ENCODE measurements at places on chromosomes 3 and 15.
A peak's percentile ranks its signal among the peaks of the same experiment; 100 is the strongest.

DNA sequence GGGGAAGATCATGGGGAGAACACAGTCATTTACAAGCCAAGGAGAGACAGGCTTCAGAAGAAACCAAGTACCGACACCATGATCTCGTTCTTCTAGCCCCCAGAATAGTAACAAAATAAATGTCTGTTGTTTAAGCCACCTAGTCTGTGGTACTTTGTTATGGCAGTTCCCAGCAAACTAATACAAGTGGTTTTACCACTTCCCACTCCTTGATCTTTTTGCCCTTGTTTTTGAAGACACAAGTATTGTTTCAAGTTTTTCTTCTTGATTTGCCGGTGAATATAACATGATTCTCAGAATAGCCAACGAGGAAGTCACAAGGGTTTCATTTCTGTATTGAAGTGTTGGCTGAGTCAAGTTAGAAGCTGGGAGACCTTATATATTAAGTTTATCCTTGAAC lies 220.3 kb downstream of the SOX2 start:
- no peak for DNase-seq

GRCh38 chr15:77867266-77868047 lies 210.1 kb downstream of the TBC1D2B start:
- no peak for DNase-seq

DNA sequence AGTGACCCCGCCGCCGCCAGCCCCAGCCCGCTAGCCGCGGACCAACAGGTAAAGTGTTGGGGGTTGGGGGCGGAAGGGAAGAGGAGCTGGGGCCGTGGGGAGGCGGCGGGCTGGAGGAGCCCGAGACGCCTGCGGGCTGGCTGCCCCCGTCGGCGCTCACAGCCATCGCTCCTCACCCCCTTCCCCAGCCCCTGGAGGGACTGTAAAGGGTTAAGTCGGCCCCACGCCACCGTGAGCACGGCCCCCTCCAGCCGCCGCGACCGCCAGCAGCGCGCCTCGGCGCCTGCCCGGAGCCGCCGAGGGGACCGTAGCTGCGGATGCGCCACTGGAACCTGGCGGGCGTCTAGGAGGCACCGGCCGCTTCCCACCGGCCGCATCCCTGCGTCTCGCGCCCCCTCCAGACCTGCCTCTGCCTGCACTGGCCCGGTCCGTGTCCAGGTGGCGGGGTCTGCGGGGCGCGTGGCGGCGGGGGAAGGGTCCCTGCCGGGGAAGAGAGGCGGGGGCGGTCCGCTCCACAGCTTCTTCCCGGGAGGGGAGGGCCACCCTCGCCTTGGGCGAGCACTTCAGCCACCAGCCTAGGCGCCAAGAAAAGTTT lies 522 bp downstream of the MED12L start:
- no peak for DNase-seq

DNA sequence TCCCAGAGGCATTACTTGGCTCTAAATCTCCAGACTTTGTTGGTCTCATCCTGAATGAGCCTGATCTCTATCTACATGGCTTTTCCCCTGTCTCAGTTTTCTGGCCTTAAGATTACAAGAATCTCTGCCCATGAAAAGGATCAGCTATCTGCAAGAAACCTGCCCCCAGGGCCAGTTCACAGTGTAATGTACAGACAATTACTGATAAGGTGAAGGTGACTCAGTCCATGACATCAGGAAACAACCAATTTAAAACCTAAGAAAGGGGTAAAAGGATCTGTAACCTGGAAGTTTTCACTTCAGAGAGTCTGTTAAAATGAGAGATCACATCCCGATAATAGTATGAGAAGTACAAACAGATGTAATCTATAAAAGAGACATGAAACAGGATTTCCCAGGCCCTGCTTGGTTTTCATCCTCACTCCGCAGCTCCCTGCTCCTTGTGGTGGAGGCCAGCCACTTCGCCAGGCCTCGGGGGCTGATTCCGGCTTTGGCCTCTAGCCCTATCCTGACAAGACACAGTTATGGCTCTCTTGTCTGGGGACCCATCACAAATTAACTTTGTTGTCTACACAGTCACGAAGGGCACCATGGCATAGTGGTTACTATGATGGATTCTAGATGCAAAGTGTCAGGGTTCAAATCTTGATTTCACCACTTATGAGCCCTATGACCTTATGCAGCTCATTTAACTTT lies 136.9 kb downstream of the THSD4 start:
- no peak for DNase-seq

- DNase-seq = no peak
These were observed 80.9 kb upstream of the ARHGEF26 start for GRCh38 chr3:154040283-154040682.

- no peak for DNase-seq
These were observed 59.8 kb downstream of the PIK3R4 start for GRCh38 chr3:130686833-130687232.

- DNase-seq = no peak
These were observed 10.9 kb downstream of the KLF13 start for GRCh38 chr15:31337352-31338031.

- no peak for DNase-seq
These were observed 31.1 kb downstream of the HCLS1 start for GRCh38 chr3:121629601-121630000.

DNA sequence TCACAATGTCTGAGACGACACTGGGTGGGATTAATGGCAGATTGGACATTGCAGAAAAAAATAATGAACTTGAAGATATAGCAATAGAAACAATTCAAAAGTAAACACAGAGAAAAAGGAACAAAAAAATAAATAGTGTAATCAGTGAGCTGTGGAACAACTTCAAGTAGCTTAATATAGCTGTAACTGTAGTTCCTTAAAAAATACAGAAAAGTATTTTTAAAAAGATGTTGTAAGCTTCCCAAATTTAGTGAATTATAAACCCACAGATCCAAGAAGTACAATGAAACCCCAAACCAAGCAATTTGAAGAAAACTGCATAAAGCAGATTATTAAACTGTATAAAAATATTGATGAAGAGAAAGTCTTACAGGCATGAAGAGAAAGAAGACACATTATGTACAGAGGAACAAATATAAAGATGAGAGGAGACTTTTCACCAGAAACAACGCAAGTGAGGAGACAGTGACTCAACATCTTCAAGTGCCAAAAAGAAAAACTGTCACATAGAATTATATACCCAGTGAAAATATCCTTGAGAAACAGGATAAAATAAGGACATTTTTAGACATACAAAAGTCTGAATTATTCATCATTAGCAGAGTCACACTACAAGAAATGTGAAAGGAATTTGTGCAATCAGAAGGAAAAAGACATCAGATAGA lies 176.4 kb downstream of the NFKBIZ start:
- DNase-seq = no peak

- DNase-seq = no peak
These were observed 343.5 kb downstream of the NEK10 start for GRCh38 chr3:27025718-27026117.

DNA sequence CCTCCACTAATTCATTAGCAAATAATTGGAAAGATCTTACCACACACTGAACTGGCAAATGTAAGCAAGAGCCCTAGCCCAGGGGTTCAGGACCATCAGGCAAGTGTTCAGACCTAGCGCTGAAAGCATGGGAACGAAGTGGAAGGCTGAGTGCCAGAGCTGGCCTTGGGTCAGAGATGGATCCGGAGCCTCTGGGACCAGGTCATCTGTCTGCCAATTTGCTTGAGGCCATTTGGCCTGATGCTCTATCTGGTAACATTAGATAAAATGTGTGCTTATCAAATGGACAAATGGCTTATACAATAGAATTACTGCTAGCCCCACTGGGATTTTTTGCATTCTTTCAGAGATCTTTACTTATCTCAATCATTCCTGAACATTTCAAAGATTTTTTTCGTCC lies 1.4 kb upstream of the TMC3 start:
- DNase-seq = no peak

GRCh38 chr3:13539292-13539638 lies 9.7 kb upstream of the FBLN2 start:
- DNase-seq = no peak

DNA sequence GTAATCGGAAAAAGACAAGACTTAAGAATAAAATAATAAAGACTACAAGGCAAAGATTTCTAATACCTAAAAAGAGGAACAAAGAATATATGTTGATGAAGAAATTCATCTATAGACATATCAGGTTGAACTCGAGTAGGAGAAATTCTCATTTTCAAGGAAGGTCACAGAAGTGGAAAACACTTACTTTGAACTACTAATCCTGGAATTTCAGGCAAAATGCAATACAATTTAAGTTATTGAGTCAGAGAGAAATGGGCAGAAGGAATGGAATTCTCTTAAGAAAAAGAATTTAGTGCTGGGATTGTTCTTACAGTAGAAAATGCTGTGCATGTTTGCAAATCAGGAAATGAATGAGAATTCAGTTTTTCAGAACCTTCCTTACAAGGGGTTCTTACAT lies 135.9 kb upstream of the TGFBR2 start:
- no peak for DNase-seq

GRCh38 chr15:25501828-25502446 lies 63.1 kb upstream of the UBE3A start:
- DNase-seq = no peak

- no peak for DNase-seq
These were observed 3.5 kb downstream of the SMAD6 start for GRCh38 chr15:66705277-66706146.

- DNase-seq = no peak
These were observed 28.9 kb upstream of the ACAD9 start for GRCh38 chr3:128850544-128850943.

GRCh38 chr3:171802590-171802956 lies 7.7 kb downstream of the PLD1 start:
- no peak for DNase-seq

- no peak for DNase-seq
These were observed 331.7 kb downstream of the MAGI1 start for GRCh38 chr3:65706776-65707568.

DNA sequence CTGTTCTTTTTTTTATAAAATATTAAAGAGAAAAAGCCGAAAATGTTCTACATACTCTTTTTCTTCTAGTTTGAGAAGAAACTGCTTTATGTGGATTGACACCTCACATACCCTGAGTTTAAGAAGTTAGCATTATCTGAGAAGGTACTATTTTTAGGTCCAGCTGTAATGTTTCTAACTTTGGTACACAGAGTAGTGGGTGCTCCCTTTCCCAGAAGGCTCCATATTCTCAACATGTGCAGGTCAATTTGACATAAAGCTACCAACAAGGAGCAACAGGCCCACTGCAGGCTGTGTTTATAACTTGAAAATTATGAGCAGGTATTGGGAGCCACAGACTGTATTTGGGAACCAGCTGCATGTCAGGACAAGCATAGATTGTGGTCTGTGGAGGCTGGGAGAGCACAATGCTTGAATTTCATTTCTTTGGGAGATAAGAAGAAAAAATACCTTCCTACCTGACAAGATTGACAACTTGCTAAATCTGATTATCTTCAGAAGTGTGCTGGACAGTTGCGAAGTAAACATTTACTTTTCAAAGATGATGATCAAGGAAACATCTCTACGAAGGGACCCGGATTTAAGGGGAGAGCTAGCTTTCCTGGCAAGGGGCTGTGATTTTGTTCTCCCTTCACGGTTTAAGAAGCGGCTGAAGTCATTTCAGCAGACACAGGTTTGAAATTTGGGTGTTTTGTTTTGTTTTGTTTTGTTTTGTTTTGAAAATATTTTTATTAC lies 57.2 kb downstream of the PPP2R3A start:
- no peak for DNase-seq

GRCh38 chr15:48096813-48097212 lies 24.0 kb upstream of the SLC24A5 start:
- DNase-seq = no peak

DNA sequence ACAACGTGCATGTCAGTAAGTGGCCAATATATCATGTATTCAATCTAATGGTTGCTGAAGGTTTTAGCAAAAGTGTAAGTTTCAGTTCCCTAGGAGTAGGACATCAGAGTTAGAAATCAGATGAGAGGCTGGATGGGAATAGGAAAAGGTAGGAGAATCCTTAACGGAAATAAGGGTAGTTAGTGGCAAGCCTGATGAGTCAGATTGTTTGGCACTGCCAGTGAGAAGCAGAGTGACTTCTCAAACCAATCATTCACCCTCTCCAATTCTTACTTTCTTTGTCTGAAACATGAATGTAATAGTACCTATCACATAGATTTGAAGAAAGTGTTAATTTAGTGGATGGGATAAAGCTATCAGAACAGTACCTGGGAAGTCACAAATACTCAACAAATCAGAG lies 894.0 kb downstream of the NTRK3 start:
- no peak for DNase-seq

DNA sequence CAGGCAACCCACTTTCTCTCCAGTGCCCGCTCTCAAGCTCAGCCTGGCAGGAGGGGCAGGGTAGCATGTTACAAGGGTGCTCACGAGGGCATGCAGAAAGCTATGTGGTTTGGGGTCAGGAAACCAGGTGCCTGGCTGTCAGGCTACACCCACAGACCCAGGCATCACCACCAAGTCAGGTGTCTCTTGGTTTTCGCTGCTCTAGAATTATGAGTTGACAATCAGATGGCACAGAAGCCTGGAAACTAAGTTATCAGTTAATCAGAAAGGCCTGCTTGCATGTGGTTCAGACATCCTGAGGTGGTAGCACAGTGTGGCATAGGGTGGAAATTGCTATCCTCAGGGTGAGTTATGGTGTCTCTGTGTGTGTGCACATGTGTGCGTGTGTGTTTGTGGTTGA lies 16.2 kb upstream of the CCR9 start:
- DNase-seq = peak; percentile 28

DNA sequence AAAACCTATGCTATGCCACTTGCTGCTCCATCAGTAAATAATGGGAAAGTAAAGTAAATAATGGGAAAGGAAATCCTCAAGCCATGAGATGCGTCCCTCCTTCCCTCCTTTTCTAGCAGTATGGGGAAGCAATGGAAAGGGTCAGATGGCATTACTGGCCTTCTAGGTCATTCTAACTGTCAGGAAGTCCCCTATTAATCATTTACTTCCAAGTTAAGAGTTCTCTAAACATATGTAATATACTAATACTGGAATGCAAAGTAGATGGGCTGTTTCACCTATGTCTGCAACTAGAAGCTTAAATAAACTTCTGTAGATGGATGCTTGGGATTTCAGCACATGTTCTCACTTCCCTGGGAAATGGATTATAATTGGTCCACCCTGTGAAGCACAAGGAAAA lies 55.9 kb downstream of the MDFIC2 start:
- DNase-seq = no peak

- no peak for DNase-seq
These were observed 42.2 kb downstream of the SLC9A9 start for GRCh38 chr3:143806038-143806437.

DNA sequence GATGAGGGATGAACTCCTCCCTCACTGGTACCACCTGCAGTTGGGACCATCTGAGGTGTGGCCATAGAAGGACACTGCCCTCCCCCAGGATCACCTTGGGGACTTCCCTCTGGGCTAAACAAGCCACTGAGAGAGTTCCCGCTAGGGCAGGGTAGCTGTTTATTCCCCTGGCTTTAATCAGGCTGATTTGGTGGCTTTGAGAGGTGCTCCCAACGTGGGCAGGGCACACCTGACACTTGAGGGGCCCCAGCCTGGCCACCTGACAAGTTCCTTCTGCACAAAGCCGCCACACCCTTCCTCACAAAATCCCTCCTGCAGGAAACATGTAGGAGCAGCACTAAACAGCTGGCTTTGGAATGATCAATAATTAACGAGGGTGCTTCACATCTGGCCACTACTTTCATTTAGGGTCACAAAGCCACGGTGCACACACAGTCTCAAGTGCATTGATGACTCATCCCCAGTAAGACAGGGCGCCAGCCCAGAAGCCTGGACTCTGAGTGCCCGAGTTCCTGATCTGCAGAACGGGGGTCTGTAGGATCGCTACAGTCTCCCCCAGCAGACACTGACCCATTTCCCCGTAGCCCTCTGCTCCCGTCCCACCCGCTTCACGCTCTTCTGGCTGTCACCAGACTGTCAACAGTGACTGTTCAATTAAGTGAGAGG lies 75.1 kb downstream of the ATP10A start:
- DNase-seq = no peak

Measured in stimulated activated CD8-positive, alpha-beta memory T cell treated with anti-CD3 and anti-CD28 coated beads, Interleukin-7, amount 100 ng/mL, for 1 hour (primary cell).